ENCODE measurements at places on chromosomes 11 and 22. TPM values are rescaled to one million over a fixed set of nuclear protein-coding genes. Genes with fewer than 3 reads are reported as not detected.

NCAM1 gene
- total RNA-seq: 0.15 TPM

P2RY6 gene
- 0.17 TPM for total RNA-seq

CRY2 gene
- total RNA-seq: 22.2 TPM

PGA4 gene
- total RNA-seq: not detected

FGF4 gene
- not detected for total RNA-seq

SYT12 gene
- not detected for total RNA-seq

NFRKB gene
- total RNA-seq: 22.7 TPM

IGHMBP2 gene
- total RNA-seq: 12.4 TPM

CCDC134 gene
- 6.8 TPM for total RNA-seq

LRRC4C gene
- 0.15 TPM for total RNA-seq

GCAT gene
- total RNA-seq: 27.6 TPM

C22orf31 gene
- total RNA-seq: 0.15 TPM

IL18 gene
- 0.87 TPM for total RNA-seq

HORMAD2 gene
- not detected for total RNA-seq

CDC42EP2 gene
- total RNA-seq: 33.2 TPM

TRIM51 gene
- not detected for total RNA-seq

MPST gene
- total RNA-seq: 42.9 TPM

MAPK11 gene
- total RNA-seq: 6.7 TPM

SUSD2 gene
- 2.6 TPM for total RNA-seq

IMMP1L gene
- total RNA-seq: 6.6 TPM

GTSE1 gene
- total RNA-seq: 0.50 TPM

SYNGR1 gene
- 16.2 TPM for total RNA-seq

OR8D1 gene
- not detected for total RNA-seq

TUBA8 gene
- not detected for total RNA-seq

GP1BB gene
- 6.6 TPM for total RNA-seq

PPARA gene
- 25.5 TPM for total RNA-seq

SGSM1 gene
- not detected for total RNA-seq

ROM1 gene
- 3.9 TPM for total RNA-seq

B4GALNT4 gene
- 4.7 TPM for total RNA-seq

SCGB1A1 gene
- total RNA-seq: not detected

C11orf86 gene
- total RNA-seq: not detected
